GM23248 (cell line): ENCODE measurements at places on chromosomes 11 and 22. TPM values are rescaled to one million over a fixed set of nuclear protein-coding genes. Genes with fewer than 3 reads are reported as not detected.

DNA sequence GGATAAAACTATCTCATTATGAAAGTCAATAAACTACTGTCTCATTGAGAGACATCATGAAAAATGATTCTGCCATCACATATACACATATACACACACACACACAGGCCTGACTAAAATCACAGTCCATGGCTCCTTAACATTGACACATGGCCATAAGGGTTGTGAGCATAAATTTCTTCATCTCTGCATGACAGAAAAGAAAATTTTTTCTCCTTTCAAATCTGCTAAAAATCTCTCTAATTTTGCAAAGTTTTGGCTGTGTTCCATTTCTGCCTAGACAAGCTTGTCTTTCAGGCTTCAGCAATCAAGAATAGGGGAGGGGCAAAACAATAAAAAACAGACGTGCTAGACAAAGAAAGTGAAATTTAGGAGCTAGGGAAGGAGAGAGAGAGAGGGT is 324.5 kb downstream of the LRRC4C start:
- DNase-seq = no peak

DNA sequence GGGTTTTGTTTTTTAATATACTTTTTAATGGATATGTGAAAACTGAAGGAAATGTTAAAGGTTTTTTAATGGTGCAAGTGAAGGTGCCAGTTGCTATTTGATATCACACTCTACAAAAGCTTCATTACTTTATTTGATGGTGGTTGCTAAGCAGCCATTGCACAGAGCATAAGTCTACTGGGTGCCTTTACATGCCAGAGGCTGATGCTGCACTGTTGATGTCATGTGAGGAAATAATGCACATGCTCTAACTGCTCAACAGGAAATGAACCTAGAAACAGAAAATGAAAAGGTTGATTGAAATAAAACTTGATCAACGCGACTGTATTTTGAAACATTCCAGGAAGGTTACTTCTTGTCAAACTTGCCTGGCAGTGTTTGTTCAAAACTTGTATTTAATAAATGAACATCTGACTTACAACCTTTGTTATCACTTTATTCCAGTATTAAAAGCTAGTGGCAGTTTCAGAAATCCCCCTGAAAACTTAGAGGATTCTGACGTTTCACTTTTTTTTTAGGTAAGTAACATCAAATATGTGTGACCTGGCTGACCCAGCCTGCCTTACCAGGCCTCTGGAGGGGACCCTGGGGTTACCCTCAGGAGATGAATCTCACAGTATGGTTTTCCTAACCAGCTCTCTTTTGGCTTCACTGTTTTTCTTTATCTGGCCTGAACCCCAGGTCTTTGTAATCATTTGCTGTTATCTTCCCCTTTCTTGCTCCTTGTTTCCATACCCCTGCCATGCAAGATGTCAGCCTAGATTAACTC is 2.4 kb upstream of the ATP5MG start:
- peak; percentile 24 for DNase-seq

ABCC8 gene
- total RNA-seq = not detected in 2 replicates

TSPAN4 gene
- 340 and 393 TPM in 2 replicates for total RNA-seq

DNA sequence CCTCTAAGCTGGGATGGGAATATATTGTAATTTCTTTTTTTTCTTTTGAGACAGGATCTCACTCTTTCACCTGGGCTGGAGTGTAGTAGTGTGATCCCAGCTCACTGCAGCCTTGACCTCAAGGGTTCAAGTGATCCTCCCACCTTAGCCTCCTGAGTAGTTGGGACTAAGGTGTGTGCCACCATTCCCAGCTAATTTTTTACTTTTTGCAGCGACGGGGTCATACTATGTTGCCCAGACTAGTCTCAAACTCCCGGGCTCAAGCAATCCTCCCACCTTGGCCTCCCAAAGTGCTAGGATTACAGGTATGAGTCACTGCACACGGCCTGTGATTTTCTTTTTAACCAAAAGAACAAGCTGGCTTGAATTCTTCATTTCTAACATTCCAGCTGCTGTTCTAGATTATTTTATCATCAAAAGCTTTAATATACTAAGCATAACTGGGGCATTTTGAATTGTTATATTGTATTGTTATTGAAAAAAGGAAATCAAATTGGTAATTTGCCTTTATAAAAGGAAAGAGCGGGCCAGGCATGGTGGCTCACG is 26.8 kb upstream of the PPP2R1B start:
- DNase-seq = peak; percentile 25

DNA sequence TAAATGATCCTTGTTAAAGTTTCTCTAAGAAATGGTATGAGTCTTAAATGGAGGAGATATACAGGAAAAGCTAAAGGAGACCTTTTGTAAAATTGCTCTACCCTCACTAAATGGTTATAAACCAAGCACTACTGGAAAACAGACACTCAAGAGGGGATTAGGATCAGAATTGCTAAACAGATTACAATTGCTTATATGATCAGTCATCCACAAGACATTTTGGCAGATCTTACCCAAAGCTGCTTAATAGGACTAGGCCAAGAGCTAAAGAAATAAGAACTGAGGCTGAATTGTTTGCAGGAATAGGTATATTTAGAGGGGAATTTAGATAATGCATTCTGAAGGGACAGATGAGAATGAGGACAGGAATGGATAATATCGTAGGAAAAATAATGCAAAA is 9.5 kb downstream of the HARBI1 start:
- DNase-seq = no peak

DNA sequence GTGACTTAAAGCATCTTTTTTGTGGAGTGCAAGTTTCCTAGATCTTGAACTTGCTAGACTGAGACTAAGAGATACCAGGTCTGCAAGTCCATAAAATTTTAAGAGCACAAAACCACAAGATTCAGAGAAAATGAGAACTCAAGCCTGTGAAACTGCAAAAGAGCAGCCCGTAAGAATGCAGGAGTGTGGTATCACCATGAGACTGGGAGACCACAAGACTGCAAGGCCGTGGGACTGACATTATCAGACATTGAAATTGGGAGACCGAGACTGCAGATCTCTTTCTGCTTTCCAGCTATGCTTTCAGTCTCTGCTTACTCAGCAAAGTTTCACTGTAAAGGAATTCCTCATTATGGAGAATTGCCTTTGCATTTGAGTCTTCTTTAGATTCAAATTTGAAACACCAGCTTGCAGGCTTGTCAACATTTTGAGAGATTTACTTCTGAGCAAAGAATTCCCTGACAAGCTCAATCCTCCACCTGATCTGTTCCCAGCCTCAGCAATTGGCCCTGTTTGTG is 621.2 kb downstream of the KCNA4 start:
- DNase-seq = no peak
